A549 treated with RU486 at 1 μM for 4 hours (cell line): ENCODE measurements at places on chromosomes 3 and 15. TPM values are rescaled to one million over a fixed set of nuclear protein-coding genes. Genes with fewer than 3 reads are reported as not detected.

Gene CACNA2D3
- total RNA-seq, result 0.03 to 0.05 TPM in 2 of 5 replicates, not detected in the others

Gene ITIH4
- 0.35 to 1.6 TPM (median 0.55 TPM) in 5 replicates for total RNA-seq

Gene SLCO2A1
- total RNA-seq, result 0.06 to 0.10 TPM in 2 of 5 replicates, not detected in the others

Gene GP9
- not detected in 5 replicates for total RNA-seq

Gene SLC15A2
- total RNA-seq, result 0.08 to 0.27 TPM (median 0.26 TPM) in 4 of 5 replicates, not detected in the other

Gene MYNN
- total RNA-seq, result 7.5 to 10.3 TPM (median 9.3 TPM) in 5 replicates

Gene BMF
- 1.5 to 2.2 TPM (median 1.7 TPM) in 5 replicates for total RNA-seq
